Stimulated activated CD4-positive, alpha-beta T cell treated with anti-CD3 and anti-CD28 coated beads, Interleukin-12 subunit alpha, Interleukin-12 subunit beta, amount 100 ng/mL, for 24 hours (primary cell): ENCODE measurements at places on chromosomes 12 and 14.

DNA sequence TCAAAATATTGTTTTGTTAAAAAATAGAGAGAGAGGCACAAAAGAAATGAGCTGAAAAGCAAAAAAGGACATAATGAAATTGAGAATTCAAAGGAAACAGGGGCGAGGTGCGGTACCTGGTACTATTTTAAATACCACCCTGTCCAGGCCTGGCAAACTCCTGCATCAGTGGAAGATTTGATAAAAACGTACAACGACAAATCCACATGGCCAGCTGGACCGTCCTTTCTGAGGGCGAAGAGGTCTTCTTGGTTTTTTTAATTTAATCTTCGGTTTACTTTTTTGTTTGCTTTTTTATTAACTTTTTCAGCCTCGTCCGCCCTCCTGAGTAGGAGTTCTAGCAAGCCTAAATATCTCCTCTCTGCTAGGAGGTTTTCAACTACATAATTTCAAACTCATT is 11.9 kb downstream of the BCL11B start:
- DNase-seq: no peak

DNA sequence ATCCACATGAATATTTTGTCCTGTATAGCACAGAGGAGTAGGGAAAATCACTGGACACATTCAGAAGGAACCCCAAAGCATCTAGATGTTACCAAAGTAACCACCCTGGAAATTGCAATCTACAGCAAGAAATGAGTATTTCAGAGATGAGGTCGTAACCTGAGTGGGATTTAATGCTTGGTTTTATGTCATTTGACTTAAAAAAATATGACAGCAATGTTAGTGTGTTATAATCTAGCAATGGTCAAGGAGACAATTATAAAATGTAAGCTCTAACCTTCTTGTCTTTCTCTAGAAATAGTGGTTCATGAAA is 256.6 kb downstream of the NAV3 start:
- DNase-seq: no peak

DNA sequence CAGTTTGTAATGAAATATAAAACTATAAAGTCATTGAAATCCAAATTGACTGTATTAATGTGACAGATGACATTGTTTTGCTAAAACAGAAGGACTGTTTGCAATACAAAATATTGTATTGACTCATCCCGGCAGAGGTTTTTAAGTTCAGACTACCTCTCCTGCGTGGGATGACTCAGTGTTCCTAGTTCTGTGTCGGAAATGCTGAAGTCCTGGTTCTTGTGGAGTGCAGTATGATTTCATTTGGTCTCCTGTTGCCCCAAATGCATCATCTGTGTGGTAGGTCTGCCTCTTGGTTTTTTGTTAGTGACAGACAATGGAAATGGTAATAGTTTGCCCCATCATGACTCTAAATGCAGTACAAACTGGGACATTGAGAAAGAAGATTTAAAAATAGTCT is 27.8 kb downstream of the PELI2 start:
- no peak for DNase-seq

DNA sequence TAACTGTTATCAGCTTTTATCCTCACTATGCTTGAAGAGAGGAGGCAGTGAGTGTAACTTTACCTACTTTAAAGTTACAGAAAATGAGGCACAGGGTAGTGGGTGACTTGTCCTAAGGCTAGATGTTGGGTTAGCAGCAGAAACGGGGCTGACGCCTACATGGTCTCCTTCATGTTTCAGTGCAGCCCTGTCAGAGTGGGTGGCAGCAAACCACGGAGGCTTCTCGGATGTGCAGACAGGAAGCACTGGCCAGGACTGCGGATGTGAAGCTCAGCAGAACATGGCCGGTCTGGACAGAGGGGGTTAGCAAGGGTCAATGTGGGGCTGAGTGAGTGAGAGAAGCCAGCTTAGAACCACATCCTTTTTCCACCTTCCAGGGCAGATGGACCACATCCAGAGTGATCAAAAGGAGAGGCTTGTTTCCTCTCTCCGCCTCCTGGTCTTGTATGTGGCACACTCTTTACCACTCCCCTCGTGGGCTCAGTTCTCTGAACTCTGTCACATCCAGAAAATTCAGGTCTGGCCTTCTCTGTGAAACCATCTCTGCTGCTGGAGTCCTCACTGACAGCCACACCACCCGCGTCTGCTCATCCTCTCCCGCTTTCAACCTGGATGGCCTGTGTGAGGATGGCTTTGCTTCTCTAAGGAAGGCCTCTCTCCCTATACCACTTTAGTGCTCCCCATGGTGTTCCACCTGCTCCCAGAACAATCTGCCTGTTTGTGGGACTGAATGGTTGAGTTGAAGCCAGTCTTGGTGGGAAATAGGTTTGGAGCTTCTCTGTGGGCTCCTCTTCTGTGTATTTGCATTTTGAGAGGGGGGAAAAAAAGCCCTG is 14.1 kb downstream of the SUSD6 start:
- peak; percentile 72 for DNase-seq

- no peak for DNase-seq
These were observed 4.7 kb upstream of the SLC48A1 start for GRCh38 chr12:47768323-47768811.

DNA sequence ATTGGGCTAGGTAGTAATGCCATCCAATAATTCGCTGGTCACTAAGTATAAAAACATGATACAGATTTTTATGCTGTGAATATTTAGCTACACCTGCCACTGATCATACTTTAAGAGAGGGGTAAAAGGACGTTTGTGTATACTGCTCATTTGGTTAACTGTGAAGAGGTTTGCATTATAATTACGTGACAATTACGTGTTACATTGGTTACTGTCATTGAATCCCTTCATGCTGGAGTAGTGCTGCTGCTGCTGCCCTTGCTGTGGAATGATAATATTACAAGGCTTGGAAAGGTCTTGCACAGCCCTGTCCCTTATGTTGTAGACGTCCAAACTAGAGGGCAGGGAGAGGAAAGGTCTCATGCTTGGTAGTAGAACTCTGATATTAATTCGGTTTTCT is 312.2 kb upstream of the ATP2B1 start:
- DNase-seq: no peak

DNA sequence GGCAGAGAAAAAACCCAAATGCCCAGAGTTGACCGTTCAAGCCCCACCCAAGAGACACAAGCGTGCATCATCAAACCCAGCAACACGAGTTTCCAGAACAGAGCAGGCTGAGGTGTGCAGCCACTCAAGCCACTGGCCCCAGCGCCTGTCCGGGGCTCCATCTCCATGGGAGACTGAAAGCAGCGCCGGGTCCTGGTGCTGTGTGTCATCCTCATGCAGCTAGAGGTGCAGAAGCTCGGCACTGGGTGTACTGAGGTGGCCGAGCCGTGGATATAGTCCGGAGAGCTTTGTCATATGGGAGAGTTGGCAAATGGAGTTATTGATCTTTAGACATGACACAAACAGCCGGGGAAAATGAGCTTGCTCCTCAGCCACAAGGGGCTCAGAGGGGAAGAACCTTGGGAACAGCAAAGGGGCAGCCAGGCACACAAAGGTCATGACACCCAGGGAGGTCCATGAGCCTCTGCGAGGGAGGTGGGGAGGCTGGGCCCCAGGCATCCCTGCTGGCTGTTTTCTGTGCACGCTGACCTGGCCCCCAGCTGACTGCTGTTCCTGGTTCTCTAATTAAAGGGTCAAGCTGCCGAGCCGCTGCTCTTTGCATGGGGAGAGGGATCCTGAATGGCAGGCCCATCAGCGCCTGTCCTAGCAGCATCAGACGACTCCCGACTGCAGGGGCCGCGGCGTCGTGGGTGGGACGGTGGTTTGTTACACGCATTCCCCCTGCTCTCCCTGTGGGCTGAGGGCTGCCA is 145.4 kb upstream of the SFSWAP start:
- DNase-seq: no peak

GRCh38 chr12:111166779-111167540 is 201.9 kb downstream of the PHETA1 start:
- no peak for DNase-seq

DNA sequence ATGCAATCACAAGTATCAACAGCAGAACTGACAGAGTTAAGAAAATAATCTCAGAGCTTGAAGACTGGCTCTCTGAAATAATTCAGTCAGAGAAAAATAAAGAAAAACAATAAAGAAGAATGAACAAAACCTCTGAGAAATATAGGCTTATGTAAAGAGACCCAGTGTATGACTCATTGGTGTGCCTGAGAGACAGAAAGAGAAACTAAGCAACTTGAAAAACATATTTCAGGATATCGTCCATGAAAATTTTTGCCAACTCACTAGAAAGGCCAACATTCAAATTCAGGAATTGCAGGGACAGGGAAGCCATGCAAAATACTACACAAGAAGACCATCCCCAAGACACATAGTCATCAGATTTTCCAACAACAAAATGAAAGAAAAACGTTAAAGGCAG is 56.2 kb downstream of the APOBEC1 start:
- no peak for DNase-seq

GRCh38 chr14:89182326-89182725 is 234.7 kb downstream of the FOXN3 start:
- no peak for DNase-seq

DNA sequence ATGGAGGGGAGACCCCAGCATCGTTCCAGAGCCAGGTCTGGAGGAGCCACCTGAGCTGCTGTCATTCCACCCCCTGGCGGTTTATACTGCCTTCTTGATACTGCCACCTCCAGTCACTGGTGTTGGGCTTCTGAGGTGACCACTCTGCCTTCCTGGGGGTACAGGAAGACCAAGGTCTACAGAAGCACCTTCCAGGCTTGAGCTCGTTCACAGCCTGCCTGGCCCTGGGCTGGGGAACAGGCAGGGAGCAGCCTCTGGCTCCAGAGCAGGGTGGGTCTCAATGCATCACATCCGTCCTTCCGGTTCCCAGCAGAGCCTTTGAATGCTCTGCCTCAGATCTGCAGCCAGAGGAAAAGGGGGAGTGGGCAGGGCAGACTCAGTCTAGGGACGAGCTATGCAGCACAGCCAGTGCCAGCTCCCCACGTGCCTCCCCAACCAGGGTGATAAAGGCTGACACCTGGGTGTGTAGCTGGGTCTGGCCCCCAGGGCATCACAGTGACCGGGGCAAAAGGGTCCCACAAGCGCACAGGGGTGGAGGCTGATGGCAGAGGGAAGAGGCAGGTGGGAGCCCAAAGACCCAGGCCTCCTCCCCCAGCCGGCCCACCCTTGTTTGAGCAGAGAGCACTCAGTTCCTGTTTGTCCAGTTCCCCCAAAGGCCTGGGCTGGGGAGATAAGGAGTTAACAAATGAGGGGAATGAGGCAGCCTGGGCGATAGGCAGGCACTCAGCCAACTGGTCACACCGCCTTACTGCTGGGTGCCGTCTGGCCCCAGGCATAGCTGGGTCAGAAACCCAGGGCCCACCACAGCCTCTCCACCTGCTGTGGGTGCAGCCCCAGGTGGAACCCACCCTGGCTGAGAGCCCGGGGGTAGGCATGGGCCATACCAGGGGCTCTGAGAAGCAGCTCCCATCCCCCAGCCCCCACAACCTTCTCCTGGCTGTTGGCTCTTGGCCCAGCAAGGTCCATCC is 17.1 kb downstream of the DEGS2 start:
- no peak for DNase-seq

DNA sequence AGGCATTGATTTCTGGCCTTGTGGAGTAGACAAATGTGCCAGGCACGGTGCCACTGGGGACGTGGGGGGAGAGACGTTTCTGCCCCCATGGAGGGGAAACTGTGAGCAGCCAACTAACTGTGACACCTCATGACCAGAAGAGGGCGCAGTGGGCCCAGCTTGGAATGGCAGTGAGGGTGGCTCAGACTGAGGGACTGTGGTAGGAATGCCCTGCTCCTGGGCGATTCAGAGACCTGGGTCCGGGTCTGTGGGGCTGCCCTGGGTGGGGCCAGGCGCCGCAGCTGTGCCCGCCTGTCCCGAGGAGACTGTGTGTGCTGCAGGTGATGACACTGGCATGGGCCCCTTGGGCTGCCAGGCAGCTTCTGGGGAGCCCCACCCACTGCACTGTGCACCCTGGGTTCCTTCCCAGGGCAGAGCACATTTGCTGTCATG is 60.6 kb downstream of the SLC25A47 start:
- peak; percentile 33 for DNase-seq
